Urothelium cell line (cell line): ENCODE measurements at places on chromosomes 5 and 9.

GRCh38 chr9:124576751-124577150 is 69.6 kb upstream of the NR5A1 start:
- DNase-seq: no peak

GRCh38 chr9:20619487-20620200 is 2.7 kb downstream of the MLLT3 start:
- no peak for DNase-seq

DNA sequence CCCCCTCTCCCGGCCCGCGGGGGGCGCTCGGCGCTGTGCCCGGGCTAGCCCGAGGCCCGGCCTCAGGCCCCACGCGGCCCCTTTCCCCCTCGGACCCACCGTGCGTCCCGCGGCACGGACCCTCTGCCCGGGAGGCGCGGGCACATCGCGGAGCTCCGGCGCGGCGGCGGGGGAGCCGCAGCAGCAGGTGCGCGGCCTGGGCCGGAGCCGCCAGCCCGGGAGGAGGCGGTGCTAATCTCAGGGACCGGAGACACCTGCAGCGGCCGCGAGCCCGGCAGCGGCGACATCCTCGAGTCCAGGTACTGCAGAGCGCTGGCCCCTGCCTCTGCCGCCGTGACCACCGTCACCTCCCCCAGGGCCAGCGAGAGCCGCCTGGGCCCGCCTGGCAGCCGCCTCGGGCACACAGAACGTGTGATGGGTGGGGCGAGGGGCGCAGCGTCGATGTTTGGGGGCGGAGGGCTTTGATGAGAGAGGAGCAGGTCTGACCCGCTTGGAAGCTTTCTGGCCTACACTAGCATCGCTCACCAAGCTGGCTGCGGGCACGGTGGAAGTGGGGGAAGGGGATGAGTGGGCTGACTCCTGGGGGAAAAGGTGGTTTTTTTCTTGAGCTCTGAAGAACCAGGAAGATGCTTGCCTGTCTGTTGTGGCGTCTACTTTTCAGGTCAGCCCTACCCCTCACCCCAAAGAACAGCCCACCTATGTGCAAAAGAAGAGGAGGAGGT is 524 bp downstream of the CYFIP2 start:
- peak; percentile 59 for DNase-seq

DNA sequence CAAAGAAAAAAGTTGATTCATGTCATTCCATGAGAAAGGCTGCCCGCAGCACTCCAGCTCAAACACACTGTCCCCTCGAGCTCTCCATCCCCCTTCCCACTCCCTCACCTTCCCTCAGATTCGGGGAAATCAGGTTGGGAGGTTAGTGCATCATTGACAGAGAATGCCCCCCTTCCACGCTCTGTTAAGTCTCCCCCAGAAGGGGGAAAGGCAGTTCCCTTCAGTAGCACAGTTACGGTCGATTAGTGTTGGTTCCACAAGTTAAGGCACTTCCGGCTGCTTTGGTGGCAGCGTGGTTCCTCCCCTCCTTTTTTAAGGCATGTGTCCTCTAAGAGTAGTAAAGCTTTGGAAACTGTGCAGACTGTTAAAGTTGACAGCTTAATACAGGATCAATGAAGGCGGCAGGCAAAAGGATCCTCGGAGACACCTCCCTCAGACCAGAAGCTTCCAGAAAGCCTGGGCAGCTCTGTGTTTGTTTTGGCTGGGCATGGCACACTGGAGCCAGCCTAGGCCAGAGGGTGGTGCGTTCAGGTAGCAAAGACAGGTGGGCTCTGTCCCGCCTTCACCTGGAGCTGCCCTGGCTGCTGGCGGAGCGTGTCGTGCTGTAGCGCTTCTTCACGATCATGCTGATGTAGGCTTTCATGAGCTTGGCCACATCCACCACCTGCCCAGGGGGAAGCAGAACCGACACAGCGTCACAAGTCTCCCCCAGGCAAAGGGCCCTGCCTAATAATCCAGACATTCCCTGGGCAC is 49.5 kb upstream of the RETREG1 start:
- no peak for DNase-seq

DNA sequence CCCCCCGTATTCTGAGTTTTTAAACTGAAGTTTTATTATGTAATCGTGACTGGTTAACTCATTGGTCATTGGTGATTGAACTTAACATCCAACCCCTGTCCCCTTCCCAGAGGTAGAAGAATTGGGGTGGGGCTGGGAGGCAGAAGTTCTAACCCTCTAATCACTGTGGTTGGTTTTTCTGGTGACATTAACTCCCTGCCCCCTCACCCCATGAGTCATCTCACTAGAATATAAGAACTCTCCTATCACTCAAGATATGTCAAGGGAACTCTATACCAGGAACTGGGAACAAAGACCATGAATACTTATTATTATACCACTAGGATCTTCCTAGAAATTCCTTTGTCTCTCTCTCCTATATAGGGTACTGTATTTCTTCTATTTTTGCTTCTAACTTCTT is 52.3 kb upstream of the CAVIN4 start:
- no peak for DNase-seq

DNA sequence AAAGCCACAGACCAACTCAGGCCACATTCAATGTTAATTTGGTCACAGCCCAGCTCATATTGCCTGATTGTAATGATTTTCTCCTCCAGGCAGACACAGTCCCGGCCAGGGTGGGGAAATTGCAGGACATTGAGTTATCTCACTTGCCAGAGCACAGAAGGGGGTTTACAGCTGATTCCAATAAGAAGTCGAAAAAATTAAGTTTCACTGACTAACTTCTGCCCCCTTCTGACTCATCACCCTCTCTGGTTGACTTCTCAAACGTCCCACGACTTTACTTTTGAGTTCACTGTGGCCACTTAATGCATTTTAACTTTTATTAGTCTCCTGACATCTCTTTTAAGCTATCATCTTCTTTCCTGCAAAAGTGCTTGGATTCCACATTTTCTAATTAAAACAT is 321.4 kb upstream of the WWC1 start:
- no peak for DNase-seq

DNA sequence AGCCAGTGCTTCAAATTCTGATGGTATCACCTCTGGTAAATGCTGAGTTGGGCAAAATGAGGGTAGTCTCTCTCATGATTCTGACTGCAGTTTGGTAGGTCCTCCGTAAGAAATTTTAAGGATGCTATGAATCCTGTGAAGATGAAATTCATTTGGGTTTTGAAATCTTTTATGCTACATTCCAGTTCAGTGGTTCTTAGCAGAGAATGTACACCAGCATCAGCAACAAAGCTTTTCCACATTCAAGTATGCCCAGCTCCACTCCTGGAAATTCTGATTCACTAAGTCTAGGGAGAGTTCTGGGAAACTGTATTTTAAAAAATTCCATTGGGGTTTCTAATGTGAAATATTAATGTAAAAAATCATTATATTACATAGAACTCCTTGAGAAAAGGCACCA is 33.6 kb upstream of the ACOT12 start:
- no peak for DNase-seq

- no peak for DNase-seq
These were observed 518.1 kb downstream of the CSNK1G3 start for GRCh38 chr5:124030043-124030491.

DNA sequence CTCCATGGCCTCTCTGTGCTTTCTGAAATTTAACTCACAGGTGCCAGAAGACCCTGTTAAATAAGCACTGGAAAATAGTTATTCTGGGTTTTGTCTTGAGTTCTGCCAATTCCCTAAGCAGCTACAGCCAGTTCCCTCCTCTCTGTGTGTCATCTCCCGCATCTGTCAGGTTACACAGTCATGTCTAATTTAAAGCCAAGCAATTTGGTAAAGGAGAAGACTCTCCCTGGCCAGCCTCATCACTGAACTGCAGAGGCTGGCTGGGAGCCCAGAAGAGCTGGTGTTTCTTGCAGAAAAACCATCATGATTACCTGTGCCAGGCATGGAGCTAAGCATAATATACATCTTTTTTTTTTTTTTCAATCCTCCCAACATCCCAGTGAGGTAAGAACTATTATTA is 141.3 kb upstream of the ZNF366 start:
- DNase-seq: no peak

- DNase-seq: no peak
These were observed 146.9 kb upstream of the GNA14 start for GRCh38 chr9:77794985-77795384.

DNA sequence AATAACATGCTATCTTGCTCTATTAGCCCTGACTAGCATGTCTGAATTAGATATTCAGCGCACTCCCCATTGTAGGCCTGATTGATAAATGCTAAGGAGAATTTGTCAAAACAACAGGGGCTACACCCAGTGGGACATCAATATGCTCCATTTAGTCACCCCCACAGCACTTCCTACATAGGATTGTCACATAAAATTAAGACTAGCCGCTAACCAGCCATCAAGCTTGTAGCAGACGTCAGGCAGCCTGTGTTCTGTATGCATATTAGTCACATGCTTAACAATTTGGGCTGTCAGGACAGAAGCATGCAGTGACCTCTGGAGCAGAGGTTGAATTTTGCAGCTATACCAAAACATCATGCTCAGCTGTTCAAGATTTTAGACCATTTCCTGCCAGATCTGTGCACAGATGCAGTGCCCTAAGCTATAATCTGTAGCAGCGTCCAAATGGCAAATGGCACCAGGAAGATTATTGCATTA is 197.4 kb upstream of the ISL1 start:
- DNase-seq: no peak

DNA sequence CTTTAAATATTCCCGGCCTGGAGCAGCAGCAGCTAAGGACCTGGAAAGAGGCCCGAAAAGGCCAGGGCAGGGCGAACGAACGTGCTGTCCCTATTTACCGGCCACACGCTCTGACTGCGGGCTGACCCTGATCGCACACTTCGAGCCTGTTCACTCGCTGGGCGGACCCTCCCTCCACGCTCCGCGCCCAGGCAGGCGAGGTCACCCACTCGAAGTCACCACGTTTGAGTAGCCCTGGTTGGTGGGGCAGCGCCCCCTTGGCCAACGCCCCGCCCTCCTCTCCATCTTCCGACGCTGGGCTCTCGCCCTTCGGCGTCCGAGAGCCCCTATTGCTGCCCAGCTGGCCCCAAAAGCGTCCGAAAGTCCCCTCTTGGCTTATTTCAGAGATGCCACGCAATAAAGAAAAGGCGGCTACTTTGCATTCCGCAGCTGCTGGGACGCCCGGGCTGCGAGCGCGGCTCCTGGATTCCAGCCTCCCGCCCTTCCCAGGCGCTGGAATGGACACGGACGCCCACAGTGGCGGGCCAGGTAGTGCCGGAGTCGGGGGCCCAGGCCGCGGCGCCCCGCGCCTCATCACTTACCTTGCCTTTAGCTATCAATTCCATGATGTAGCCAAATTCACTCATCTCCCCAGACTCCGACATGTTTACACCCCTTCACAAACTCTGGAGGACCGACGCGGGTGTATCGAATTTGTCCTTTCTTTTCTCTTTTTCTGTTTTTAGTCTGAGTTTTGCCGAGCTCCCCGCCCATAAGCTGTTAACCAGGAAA is 9.9 kb upstream of the TRIM36 start:
- DNase-seq: no peak

DNA sequence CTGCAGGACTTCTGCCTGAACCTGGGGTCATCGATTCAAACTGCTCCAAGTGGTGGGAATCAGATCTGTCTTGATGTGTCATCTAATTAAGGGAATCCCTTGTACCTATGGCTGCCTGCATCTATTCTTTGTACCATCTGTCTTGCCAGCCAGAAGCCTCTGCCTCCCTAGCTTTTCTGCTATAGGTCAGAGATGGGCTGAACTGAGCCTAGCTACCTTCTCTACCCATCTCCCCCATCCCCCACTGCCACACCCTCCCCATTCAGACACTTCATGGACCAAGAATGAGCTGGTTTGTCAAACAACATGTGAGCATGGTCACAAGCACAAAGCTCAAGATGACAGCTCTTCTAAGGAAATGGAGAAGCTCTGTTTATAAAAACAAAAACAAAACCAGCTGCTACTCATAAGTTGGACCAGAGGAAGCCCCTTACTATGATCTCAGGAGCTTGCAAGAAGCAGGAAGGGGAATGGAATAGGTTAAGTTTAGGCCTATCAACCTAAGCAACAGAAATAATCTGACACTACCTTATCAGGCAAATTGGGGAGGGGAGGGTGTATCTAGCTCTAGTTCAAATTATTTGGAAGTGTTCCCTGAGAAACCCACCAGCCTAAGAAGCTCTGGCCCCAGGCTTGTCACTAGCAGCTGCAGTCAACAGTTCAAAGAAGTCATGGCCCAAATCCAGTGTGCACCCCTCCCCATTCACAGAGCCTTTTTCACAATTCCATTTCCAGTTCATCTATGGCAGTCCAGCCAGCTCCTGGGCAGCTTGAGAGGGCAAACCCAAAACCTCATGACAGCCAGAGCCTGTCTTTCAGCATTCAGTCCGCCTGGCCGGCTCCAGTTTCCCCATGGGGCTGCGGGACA is 29.9 kb downstream of the SKP1 start:
- no peak for DNase-seq

DNA sequence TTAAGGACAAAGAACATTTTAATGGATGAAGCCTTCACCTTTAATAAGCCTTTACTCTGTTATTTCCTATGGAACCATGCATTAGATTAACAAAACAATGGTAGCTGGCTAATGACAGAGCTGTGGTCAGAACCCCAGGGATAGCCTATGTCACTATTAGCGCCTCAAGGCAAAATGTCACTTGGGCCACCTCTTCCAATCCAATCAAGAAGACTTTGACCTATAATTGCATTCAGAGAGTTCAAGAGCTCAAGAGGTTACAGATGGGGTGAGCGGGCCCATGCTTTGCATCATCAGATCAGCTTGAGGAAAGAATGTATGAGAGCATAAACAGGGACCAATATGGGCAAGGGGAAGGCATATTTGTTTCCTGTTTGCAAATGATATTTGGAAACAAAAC is 425.1 kb downstream of the ARHGEF28 start:
- no peak for DNase-seq

- DNase-seq: no peak
These were observed 49.8 kb downstream of the PRRT1B start for GRCh38 chr9:131594906-131595665.

- no peak for DNase-seq
These were observed 315.8 kb upstream of the GRAMD2B start for GRCh38 chr5:126107381-126107780.

GRCh38 chr9:126226991-126227936 is 99.4 kb upstream of the MVB12B start:
- DNase-seq: no peak

GRCh38 chr9:2158111-2158610 is 143.0 kb downstream of the SMARCA2 start:
- peak; percentile 25 for DNase-seq

GRCh38 chr5:127515693-127516440 is 1.6 kb upstream of the PRRC1 start:
- no peak for DNase-seq

GRCh38 chr9:115216873-115217272 is 98.9 kb upstream of the TNC start:
- no peak for DNase-seq

- DNase-seq: no peak
These were observed 74.7 kb downstream of the S1PR3 start for GRCh38 chr9:89065921-89066320.

- no peak for DNase-seq
These were observed 60.6 kb upstream of the S1PR3 start for GRCh38 chr9:88930716-88931115.
